Left cardiac atrium (tissue), 4 donors: ENCODE measurements at places on chromosomes 3 and 15. TPM values are rescaled to one million over a fixed set of nuclear protein-coding genes. Genes with fewer than 3 reads are reported as not detected.

RASGRF1 gene
- total RNA-seq, result not detected

- no peak for DNase-seq
These were observed 46.8 kb downstream of the MYO5A start for GRCh38 chr15:52481915-52482314.

- DNase-seq, result no peak
These were observed 1.6 kb upstream of the PHLDB2 start for GRCh38 chr3:111857474-111857873.

GRCh38 chr3:20751296-20751695, 565.3 kb upstream of the SGO1 start:
- no peak for DNase-seq

DNA sequence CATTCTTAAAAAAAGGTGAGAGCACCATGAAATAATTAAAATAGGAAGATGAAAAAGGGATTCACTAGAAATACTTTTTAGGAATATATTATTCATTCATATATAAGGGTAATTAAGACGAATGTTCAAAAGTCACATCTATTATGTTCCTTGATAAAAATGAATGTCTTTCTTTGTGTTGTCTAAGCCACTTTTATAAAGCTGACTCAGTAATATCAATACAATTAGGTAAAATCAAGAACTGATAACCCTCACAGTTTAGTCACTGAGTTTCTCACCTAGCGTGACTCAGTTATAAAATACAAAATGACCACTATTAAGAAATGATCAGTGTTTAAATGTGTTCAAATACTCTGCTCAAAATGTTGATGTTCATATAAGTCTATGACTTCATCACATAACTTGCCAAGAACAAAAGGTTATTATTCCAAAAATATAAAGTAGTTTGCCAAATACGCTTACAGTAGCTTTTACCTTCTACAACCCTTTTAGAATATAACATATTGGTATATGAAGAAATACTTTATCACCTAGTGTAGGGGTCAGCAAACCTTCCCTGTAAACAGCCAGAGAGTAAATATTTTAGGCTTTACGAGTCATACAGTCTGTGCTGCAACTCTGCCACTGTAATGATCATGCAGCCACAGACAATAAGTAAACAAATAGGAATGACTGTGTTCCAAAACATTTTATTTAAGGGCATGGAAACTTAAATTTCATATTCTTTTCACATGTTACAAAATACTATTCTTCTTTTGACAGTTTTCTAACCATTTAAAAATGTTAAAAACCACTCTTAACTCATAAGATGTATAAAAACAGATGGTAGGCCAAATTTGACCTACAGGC, 369.8 kb downstream of the TBC1D5 start:
- no peak for DNase-seq

DNA sequence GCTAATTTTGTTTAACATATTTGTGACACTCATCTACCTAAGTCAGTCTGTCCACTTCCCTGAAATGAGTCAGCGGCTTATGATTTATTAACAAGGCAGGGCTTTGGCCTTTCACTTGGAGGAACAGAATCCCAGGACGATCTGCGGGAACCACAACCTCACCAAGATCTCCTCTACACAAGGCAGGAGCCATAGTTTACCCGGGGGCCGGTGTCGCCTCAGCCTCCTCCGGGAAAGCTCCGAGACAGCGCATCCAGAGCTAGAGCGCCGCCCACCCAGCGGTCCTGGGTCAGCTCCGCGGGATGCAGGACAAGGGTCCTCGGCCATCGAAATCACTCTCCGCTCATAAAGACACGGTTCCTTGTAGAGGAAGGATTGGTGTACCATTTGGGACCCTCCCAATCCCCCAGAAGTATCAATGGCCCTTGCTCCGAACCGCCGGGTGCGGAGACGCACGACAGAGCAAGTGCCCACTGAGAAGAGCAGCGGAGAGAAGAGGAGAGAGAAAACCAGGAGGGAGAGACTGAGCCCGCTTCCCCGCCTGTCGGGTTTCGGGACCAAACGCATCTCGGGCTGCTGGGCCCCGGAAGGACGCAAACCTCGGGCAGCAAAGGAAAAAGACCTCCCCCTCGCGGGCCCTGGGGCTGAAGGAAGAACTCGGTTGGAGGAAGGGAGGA, 13.1 kb upstream of the ALCAM start:
- peak; percentile 20 for DNase-seq

DNA sequence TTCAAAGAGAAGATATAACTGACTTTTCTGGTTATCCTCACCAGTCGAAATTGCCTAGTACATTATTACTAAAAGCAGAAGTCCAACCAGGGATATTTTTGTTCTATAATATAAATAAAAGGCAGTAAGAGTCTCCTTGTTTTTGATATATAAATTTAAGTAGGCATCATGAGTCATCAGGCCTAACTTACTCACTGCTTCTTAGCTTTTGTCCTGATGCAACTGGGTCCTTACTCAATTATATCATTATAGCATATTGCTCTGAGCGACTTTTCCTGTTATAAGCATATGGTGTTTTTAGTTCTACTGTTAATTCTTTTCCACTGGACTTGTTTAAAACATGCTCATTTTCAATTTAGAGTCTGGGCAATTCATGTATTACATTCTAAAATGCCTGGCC, 910.1 kb downstream of the MCTP2 start:
- no peak for DNase-seq

- DNase-seq, result no peak
These were observed 236.4 kb upstream of the RARB start for GRCh38 chr3:25191673-25192072.

GPR160 gene
- 1.3 TPM for total RNA-seq

MON1A gene
- total RNA-seq, result 9.4 TPM

MRAS gene
- total RNA-seq, result 213 TPM

NMNAT3 gene
- total RNA-seq, result 13.0 TPM

DNA sequence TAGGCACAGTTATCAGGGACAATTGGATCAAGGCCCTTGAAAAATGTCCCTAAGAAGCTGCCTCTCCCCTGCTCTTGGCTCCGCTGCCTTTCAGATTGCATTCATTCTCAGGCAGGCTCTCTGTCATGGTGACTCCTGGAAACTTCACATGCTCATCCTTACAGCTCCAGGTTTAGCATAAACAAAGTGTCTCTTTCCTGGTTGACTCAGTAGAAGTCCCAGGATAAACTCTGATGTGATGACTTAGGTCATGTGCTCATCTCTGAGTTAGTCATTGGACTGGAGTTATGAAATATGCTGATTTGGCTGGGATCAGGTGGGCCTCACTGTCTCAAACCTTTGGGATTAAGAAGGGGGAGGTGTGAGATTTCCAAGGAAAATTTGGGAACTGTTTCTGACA, 243.8 kb downstream of the ZNF621 start:
- DNase-seq, result no peak

- peak; percentile 48 for DNase-seq
These were observed 399.9 kb downstream of the LRTM1 start for GRCh38 chr3:54527953-54528352.

P2RY1 gene
- 4.3 TPM for total RNA-seq

GP5 gene
- 0.06 TPM for total RNA-seq

PLSCR2 gene
- not detected for total RNA-seq

GRCh38 chr15:51879555-51879954, 50.1 kb downstream of the TMOD3 start:
- DNase-seq, result no peak

PSTPIP1 gene
- total RNA-seq, result 6.1 TPM

- peak; percentile 51 for DNase-seq
These were observed 764 bp downstream of the UACA start for GRCh38 chr15:70762469-70763119.

DNA sequence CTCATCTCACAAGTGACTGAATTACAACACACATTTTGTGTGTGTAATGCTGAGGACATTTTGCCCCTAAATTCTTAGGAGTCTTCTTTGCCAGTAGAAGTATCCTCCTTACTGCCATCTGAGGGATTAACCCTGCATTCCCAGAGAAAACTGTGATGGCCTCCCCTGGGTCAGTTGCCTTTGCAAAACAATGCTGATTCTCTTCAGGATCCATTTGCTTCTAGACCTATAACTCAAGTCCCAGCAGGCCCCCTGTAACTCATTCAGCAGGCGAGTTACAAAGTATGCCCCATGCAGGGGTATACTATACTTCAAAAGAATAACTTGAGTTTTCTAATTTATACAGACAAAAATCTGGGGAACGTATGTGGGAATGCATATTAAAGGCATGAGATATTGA, 6.6 kb upstream of the MCF2L2 start:
- no peak for DNase-seq

HOMER2 gene
- 12.6 TPM for total RNA-seq

SLMAP gene
- 259 TPM for total RNA-seq
